ENCODE measurements at places on chromosomes 1 and 21.

DNA sequence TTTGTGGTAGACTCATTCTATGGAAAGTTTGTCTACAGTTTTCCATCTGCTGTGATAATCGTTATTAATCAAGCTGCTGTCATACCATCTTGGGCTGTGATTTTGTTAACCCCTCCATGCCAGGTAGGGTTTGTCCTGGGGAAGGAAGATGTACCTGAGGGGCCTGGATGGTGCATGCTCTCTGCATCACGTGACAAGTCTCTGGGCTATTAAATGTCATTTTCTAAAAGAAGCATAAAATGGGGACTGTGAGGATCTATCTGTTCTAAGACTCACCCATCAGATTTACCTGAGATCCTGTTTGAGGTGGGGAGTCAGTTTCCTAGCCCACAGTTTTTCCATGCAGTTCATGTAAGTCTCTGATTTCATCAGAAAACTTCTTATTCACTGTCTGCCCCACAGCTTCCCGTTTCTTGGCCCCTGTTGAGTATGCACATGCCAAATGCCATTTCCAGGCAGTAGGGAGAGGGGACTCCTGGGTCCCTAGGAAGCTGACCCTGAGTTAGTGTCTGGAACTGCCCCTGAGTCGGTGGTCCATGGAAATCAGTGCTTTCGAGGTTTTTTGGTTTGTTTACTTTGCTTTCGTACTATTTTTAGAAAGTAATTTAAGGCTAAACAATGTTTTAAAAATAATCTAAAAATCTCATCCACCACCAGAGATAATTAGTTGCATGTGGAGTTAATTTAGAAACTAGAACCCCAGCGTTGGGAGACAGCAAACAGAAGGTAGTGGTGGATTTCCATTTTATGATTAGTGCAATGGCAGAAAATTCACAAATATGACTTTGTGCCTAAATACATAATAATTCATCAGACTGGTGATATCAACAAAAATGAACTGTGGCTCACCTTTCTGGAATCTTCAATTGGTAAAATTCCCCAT is 46.7 kb downstream of the ZBTB18 start:
- DNase-seq, result no peak

GRCh38 chr1:78267513-78268218 is 221.9 kb downstream of the GIPC2 start:
- no peak for DNase-seq

DNA sequence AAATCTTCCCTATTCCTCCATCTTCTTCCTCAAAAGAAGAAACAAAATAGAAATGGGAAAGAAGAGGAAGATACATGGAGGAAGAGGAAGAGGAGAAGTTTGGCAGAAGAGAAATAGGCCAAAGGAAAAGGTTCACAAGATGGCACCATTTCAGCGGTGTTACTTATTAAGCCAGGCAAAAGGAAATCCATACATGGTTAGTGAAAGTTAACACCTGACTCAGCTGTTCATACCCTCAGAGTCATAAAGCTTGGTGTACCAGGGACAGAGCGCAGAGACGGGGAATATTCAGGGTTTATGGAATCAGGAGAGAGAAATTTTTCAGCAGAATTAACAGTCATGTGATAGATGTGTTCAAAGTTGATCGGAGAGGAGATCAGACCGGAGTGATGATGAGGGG is 70.6 kb downstream of the COQ8A start:
- no peak for DNase-seq

DNA sequence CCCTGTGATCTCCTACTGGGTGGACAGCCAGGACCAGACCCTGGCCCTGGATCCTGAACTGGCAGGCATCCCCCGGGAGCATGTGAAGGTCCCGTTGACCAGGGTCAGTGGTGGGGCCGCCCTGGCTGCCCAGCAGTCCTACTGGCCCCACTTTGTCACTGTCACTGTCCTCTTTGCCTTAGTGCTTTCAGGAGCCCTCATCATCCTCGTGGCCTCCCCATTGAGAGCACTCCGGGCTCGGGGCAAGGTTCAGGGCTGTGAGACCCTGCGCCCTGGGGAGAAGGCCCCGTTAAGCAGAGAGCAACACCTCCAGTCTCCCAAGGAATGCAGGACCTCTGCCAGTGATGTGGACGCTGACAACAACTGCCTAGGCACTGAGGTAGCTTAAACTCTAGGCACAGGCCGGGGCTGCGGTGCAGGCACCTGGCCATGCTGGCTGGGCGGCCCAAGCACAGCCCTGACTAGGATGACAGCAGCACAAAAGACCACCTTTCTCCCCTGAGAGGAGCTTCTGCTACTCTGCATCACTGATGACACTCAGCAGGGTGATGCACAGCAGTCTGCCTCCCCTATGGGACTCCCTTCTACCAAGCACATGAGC is 17.2 kb upstream of the SLC25A44 start:
- no peak for DNase-seq

- DNase-seq, result no peak
Measured at GRCh38 chr1:116514708-116515525, 55.9 kb downstream of the CD58 start.

GRCh38 chr1:83958704-83959103 is 40.2 kb downstream of the TTLL7 start:
- no peak for DNase-seq

- DNase-seq, result no peak
Measured at GRCh38 chr1:44847845-44848244, 4.8 kb upstream of the PTCH2 start.

DNA sequence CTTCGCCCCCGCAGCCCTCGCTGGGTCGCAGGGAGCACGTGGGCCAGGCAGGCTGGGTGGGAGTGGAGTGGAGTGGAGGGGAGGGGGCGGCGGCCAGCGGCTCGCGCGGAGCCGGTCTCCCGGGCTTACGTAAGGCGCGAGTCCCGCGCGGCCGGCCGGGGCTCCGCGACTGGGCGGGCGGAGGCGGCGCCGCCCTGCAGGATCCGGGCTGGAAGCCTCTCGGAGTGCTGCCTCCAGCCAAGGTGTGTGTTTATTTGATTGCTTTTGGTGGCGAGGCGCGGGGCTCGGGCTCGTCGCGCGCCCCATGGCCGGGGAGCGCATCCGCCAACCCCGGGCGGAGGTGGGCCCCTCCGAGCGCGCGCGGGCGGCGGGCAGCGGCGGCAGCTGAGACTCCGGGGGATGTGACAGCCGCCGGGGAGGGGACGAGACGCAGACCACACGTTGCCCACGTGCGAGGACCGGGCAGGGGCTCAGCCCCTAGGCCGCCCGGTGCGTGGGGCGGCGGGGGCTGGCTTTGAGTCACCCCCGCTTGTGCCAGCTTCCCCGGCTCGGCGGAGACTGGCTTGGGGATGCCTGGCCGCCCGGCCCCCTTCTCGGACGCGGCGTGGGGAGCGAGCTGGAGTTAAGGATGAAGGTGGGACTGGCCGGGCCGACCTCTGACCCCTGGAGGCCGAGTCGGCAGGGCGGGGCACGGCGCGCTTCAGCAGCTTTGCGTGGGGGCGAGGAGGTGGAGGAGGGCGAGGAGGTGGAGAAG is 402 bp upstream of the AK4 start:
- peak; percentile 24 for DNase-seq

DNA sequence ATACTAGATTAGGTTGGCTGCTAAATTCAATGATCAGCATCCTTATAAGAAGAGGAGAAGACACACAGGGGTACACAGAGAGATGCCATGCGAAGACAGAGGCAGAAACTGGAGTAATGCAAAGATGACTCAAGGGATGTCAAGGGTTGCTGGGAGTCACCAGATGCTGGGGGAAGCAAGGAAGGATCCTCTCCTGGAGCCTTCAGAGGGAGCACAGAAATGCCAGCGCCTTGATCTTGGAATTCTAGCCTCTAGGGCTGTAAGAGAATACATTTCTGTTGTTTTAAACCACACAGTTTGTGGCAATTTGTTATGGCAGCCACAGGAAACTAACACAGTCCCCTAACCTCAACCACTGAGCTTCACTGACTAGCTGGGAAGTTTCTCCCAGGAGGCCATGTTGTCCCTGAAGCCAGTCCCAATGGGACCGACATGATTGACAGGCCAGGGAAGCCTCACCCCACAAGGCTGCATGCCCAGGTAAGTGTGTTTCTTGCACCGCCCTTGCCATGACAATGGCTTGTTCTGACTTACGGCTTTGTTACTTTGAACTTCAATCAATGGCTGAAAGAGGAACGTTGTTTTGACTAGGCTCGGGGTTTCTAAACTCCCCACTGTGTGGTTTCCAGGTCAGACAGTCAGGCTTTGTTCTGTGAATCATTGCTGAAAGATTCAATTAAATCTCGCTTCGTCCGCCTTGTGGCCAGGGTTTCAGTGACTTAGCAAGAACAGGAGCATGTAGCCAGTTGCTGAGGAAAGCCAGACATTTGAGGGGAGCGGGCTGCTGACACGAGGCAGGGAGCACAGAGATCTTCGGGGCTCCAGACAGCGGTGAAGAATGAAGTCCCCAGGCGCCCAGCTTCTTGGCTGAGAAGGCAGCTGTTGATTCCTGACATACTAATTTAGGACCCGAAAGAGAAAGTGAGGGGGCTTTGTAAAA is 62.3 kb downstream of the RUNX1 start:
- no peak for DNase-seq

DNA sequence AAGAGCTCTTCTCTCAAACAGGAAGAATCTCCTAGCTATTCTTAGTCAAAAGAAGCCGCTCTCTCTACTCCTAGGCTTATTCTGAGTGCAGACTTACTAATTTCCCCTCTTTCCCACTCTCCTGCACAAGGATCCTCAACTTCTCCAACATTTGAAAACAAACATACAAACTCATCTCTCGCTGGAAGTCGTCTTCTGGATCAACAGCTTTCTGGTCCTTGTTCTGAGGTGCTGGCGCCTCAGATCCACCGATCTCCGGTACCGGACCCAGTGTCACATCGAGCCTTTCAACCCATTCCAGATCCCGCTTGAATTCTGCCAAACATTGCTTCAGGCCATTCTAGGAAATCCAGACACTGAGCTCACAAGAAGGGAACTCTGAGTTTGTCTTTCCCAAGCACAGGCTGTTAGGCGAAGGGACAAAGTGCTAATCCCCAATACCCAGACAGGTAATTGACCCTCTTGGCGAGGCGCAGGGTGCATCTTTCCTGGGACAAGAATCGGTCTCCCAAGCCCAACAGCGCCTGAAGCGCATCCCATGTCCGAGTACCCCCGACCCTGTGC is 696 bp downstream of the EBNA1BP2 start:
- DNase-seq, result no peak

GRCh38 chr21:34983680-34984086 is 65.4 kb downstream of the RUNX1 start:
- no peak for DNase-seq

- DNase-seq, result no peak
Measured at GRCh38 chr1:55053265-55053954, 14.1 kb downstream of the PCSK9 start.

DNA sequence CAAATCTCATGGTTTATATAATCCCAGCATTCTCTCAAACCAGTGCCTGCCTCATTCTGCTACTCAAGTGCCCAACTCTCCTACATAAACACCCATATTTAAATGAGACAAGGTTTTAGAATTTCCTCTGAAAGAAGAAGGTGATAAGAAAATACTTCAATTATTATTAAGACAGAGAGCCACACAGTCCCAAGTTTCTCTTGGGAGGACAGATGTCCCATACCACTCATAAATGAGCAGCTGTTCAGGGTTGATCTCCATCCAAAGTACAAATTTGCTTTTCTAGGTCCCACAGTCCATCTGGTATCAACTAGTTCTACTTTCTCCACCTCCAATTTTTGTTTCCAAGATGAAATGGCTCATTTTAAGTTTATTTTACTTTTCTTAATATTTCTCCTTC is 11.3 kb downstream of the DCAF8 start:
- no peak for DNase-seq

- DNase-seq, result no peak
Measured at GRCh38 chr1:219716611-219717114, 103.8 kb upstream of the ZC3H11B start.

- DNase-seq, result no peak
Measured at GRCh38 chr21:45469273-45470086, 64.5 kb downstream of the COL18A1 start.

- no peak for DNase-seq
Measured at GRCh38 chr1:66476774-66477173, 57.2 kb upstream of the SGIP1 start.

GRCh38 chr1:184745929-184746638 is 8.6 kb downstream of the EDEM3 start:
- DNase-seq, result no peak

DNA sequence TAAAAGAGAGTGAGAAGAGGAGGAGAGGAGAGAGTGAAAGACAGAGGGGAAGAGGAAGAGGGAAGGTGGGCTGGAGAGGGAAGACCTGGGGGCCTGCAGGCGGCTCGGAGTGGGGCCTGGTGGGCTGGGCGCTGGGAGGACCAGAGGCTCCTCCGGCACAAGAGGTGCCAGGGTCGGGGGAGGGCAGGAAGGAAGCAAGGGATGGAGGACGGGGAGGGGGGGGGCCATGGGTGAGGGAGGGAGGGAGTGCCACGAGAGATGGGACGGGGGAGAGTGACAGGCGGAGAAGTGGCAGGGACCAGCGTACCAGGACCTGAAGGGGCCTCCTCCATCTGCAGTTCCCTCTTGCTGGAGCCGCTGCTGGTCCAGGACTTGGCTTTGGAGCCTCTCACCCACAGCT is 87.7 kb downstream of the CASZ1 start:
- no peak for DNase-seq

DNA sequence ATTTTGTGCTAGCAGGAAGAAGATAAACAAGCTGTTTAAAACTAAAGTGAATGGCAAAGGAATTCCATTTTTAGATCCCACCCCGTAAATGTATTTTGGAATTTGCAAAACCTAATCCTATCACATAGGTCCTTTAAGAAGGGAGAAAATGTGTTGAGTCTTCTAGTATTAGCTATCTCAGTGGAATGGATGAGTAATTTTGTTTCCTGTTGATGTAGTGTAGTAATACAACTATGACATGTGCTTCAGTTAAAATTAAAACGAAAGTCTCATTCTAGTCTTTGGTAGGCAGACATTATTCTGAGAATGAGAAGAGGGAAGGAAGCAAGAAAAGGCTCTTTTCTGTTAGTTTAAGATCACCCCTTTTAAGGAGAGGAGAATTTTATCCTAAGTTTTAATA is 265.9 kb upstream of the C1orf105 start:
- no peak for DNase-seq

DNA sequence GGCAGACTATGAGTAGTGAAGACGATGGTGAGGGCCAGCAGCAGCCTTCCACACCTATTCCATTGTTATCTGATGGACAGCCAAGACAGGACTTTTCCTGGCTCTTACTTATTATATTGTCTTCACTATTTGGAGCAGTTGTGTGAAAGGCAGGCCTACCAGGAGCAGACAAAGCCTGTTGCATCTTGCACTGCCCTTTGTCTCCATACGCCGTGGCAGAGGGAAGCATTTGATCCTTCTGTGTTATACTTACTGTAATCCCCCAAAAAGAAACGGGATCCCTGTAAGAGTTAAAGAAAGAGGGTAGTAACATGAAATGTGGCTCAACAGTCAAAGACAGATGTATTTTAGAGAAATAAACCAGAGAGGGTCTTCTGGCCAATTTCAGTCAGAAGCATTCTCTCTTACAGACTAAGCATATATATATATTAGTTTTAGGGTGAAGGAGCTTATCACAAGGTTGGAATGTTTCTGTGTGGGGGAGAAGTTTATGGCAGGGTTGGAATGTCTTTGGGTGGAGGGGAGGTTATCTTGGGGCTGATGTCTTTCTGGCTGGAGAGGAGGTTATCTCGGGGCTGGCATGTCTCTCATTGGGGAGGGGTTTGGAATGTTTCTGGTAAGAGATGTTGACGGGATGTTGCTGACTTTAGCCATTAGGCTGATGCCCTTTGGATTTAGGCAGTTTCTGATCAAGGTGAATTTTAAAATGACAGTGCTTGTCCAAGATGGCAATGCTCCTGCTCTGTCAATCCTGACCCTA is 23.4 kb upstream of the HSD3B1 start:
- no peak for DNase-seq

- no peak for DNase-seq
Measured at GRCh38 chr1:156434989-156435544, 65.5 kb downstream of the MEF2D start.
